ENCODE measurements at places on chromosomes 4 and X.

- no peak for DNase-seq
- no peak overlapping the region for H3K27ac ChIP-seq
- H3K36me3 ChIP-seq, result peaks cover 9% of the 10 kb centered on the region
- H3K4me3 ChIP-seq, result no peak overlapping the region
- H3K4me1 ChIP-seq, result peaks cover 3% of the 10 kb centered on the region
Measured at GRCh38 chrX:154419688-154420401, 8.5 kb downstream of the TAFAZZIN start.

DNA sequence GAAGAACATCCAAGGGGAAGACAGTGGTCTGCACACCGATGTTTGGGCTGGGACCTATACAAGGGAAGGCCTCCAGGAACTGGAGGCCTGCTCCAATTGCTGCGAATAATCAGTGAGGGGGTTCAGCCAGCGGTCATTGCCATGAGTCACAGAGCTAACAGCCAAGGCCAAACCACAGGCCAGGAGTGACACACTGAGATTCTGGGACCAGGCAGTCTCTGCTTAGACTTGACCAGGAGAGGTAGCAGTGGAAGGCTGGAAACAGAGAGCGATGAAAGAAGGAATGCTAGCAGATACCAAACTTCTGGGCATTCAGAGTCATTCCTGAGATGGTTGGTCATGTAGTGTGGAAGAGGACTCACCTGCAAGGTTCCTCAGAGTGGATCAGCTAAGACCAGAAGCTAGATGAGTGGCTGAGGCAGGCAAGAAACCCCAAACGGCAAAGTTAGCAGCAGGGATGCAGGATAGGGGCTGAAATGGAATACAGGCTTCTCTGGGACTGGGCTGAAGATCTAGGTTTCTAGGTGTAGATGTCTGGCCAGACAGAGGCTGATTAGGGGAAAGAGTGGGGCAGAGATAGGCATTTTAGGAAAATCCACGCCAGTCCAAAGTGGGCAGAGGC is 54.7 kb downstream of the CNGA2 start:
- no peaks in the 10 kb centered on the region for H3K27me3 ChIP-seq
- no peak overlapping the region for H3K4me3 ChIP-seq
- H3K27ac ChIP-seq, result no peak overlapping the region
- no peaks in the 10 kb centered on the region for H3K36me3 ChIP-seq
- DNase-seq, result no peak

- no peak overlapping the region for H3K4me3 ChIP-seq
- H3K4me1 ChIP-seq, result peaks cover 5% of the 10 kb centered on the region
- no peaks in the 10 kb centered on the region for H3K27me3 ChIP-seq
Measured at GRCh38 chr4:111631215-111631999, 513.8 kb upstream of the FAM241A start.

GRCh38 chr4:63296773-63297172 is 1112.5 kb downstream of the TECRL start:
- H3K36me3 ChIP-seq, result no peaks in the 10 kb centered on the region
- H3K4me1 ChIP-seq, result no peaks in the 10 kb centered on the region
- DNase-seq, result no peak
- H3K4me3 ChIP-seq, result no peak overlapping the region

GRCh38 chr4:602559-602942 is 22.8 kb upstream of the PDE6B start:
- peaks cover 19% of the 10 kb centered on the region for H3K27me3 ChIP-seq
- no peaks in the 10 kb centered on the region for H3K4me1 ChIP-seq
- H3K27ac ChIP-seq, result no peak overlapping the region
- H3K36me3 ChIP-seq, result no peaks in the 10 kb centered on the region

GRCh38 chrX:16664074-16664473 is 14.1 kb downstream of the S100G start:
- H3K27me3 ChIP-seq, result no peaks in the 10 kb centered on the region
- H3K4me3 ChIP-seq, result no peak overlapping the region
- no peak overlapping the region for H3K27ac ChIP-seq
- peak; percentile 25 for DNase-seq

DNA sequence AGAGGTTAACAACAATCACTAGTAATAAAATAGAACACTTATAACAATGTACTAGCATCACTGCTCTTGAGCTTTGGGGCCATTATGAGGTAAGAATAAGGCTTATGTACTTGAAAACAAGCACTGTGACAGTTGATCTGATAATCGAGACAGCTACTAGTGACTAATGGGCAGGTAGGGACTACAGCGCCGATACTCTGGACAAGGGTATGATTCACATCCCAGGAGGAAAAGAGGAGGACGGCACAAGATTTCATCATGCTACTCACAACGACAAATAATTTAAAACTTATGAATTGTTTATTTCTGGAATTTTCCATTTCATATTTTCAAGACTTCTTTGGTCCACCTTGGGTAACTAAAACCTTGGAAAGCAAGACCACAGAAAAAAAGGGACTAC is 62.3 kb downstream of the FAM184B start:
- no peak overlapping the region for H3K4me3 ChIP-seq
- H3K36me3 ChIP-seq, result no peaks in the 10 kb centered on the region
- H3K27ac ChIP-seq, result no peak overlapping the region
- H3K4me1 ChIP-seq, result peaks cover 3% of the 10 kb centered on the region

Data from mesenchymal stem cell (in vitro differentiated cells and primary cell).